Fibroblast of skin of back (primary cell): ENCODE measurements at places on chromosomes 2 and 18.
A peak's percentile ranks its signal among the peaks of the same experiment; 100 is the strongest.

DNA sequence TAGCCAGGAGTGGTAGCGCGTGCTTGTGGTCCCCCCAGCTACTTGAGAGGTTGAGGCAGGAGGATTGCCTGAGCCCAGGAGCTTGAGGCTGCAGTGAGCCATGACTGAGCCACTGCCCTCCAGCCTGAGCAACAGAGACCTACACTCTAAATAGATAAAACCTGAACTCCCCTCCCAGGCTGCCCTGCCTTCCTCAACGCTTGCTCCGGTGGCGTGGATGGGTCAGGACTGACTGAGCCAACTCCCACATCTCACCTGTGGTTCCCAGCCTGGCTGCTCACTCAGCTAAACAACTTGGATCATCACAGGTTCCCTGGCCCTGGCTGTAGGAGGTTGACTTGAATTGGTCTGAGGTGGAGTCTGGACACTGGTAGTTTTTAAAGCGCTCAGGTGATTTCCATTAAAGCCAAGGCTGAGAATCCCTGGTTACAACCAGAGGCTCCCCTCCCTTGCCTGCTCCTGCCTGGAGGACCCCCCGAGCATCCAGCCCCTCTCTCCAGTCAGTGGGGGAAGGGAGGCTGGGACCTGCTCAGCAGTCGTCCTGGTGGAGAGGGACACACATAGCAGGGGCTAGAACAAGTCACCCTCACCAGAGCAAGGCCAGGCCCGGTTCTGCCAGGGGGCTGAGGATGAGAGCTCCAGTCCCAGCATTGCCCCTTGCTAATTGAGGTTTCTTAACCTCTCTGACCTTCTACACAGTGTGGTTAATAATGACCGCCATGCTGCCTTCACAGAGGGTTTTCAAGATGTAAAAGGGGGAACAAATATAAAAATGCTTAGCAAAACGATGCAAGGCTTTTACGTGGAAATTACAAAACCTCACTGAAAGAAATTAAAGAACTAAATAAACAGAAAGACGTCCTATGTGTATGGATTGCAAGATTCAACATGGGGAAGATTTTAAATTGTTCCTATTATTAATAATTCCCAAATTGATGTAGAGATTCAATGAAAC lies 46.9 kb upstream of the TAF1B start:
- no peak for DNase-seq

- peak; percentile 44 for DNase-seq
These were observed 51.8 kb downstream of the PSD4 start for GRCh38 chr2:113225263-113226259.

- DNase-seq = no peak
These were observed 1.7 kb downstream of the LYPD1 start for GRCh38 chr2:132668189-132668823.

- no peak for DNase-seq
These were observed 18.8 kb upstream of the RMP24 start for GRCh38 chr18:35953688-35954087.

- peak; percentile 54 for DNase-seq
These were observed 5.7 kb upstream of the WIPF1 start for GRCh38 chr2:174603280-174603679.

GRCh38 chr2:143551971-143552650 lies 422.9 kb downstream of the ARHGAP15 start:
- peak; percentile 47 for DNase-seq

GRCh38 chr2:147495734-147496133 lies 349.1 kb upstream of the ACVR2A start:
- DNase-seq = peak; percentile 57

GRCh38 chr2:50863856-50864255 lies 168.1 kb downstream of the NRXN1 start:
- DNase-seq = no peak

- DNase-seq = no peak
These were observed 7.1 kb downstream of the MYOM1 start for GRCh38 chr18:3212657-3213056.

DNA sequence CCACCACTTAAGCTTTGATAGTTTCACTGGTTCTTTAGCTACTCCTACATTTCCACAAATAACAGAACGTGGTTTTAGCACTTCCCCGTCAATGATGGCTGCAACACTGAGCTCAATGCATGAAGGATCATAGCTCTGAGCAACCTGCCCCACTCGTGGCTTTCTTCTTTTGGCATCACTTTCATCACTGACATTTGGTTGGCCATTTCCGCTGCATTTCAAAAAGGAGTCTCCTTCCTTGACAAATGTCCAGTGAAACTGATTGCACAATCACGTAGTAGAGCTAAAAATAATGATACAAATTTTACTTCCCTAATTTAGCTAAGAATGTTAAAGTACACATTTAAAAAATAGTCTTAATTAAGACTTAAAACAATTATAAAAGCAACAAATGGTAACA lies 205.2 kb upstream of the HDAC4 start:
- no peak for DNase-seq

DNA sequence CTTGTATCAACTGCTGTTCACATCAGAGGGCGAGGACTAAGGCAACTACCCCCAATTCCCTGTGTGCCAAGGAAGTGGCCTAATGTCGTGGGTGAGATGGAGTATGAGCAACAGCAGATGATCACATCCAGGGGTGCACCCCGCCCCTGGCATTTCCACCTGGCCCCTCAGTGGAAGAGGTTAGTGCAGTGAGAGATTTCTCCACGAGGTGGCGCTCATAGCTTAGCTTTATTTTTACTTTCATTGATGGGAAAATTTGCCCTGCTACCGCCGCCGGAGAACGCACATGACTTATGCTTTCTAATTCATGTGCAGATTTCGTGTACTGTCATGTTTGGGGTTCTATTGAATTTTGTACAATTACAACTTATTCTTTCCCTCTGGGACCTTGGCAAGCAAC lies 470.6 kb upstream of the MEX3C start:
- peak; percentile 52 for DNase-seq

DNA sequence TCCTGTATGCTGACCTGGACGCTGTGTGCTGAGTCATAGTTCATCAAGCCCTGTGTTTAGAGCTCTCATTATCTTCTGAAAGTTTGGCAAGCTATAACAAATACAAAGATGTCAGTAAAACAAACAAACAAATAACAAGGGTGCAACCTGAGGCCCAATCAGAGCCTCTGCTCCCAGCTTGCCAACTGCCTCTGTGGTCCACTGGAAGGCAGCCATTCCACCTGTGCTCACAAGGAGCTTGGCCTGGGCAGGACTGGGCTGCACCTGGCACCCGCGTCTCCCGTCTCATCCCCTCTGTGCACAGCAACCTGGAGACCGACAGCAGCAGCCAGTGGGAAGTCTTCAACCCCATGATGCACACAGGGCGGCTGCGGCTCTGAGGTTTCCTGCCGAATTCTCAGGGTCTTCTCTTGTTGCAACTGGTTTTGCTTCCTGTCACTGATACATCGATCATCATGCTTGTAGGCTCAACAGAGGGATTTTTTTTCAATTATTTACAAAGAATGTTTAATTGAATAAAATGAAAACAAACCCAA lies 97.8 kb downstream of the TMEM18 start:
- no peak for DNase-seq

GRCh38 chr2:43107679-43108078 lies 118.7 kb downstream of the ZFP36L2 start:
- no peak for DNase-seq

GRCh38 chr2:28449488-28450395 lies 46.1 kb upstream of the PLB1 start:
- peak; percentile 62 for DNase-seq

GRCh38 chr18:13943338-13943737 lies 28.0 kb upstream of the MC2R start:
- no peak for DNase-seq

DNA sequence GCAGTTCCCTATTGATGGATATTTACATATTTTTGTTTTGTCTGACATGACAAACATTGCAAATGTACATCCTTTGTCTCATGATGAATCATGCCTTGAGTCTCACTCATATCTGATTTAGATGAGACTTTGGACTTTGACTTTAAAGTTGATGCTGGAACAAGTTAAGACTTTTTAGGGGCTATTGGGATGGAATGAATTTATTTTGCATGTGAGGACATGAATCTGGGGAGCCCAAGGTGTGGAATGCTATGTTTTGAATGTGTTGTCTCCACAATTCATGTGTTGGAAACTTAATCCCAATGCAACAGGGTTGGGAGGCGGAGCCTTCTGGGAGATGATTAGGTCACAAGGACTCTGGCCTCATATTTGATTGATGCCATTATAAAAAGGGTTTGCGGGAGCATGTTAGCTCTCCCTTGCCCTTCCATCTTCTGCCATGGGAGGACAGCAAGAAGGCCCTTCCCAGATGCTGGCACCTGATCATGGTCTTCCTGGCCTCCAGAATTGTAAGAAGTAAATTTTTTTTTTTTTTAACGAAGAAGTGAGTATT lies 29.1 kb upstream of the INO80D start:
- DNase-seq = no peak

- DNase-seq = peak; percentile 6
These were observed 5.6 kb upstream of the WDR7 start for GRCh38 chr18:56645415-56646016.

DNA sequence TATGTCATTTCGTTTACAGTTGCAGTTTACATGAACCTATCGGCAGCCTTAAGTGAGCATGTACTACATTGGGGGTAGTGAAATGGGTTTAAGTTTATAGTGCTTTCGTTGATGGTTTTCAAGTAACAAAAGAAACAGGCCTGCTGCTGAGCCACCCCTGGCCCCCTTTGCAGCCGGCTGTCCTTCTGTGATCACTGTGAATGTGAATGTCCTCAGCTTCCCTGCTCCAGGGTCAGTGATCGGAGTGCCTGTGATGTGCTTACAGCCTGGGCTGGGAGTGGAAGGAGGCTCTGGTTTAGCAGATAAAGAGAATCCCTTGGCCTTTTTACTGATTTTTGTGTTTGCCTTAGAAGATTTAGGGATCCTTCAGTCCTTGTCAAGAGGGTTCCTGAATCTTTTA lies 154.2 kb downstream of the FAM210A start:
- DNase-seq = no peak
